ENCODE measurements at places on chromosomes 5 and 9. TPM values are rescaled to one million over a fixed set of nuclear protein-coding genes. Genes with fewer than 3 reads are reported as not detected.

The TOR4A gene
- 6.3 TPM for polyA plus RNA-seq

DNA sequence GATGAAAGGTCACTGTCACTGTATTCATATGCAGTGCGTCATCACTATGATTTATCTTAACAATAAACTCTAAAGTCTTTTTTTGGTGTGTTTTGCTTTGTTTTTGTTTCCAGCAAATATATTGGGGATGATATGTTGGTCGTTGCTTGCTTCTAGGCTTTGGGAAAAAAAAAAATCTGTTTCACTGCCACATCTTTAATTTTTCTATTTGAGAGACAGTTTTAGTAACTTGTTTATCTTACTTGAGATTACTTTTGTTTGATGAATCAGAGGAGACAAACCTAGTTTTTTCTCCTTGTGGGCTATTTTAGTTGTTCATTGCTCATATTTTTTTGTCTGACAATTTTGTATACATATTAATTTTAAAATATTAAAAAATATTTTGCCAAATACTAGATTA lies 19.4 kb downstream of the CWC27 start:
- no peak for DNase-seq

- DNase-seq: no peak
These were observed 19.4 kb upstream of the KCNIP1 start for GRCh38 chr5:170484459-170484831.

DNA sequence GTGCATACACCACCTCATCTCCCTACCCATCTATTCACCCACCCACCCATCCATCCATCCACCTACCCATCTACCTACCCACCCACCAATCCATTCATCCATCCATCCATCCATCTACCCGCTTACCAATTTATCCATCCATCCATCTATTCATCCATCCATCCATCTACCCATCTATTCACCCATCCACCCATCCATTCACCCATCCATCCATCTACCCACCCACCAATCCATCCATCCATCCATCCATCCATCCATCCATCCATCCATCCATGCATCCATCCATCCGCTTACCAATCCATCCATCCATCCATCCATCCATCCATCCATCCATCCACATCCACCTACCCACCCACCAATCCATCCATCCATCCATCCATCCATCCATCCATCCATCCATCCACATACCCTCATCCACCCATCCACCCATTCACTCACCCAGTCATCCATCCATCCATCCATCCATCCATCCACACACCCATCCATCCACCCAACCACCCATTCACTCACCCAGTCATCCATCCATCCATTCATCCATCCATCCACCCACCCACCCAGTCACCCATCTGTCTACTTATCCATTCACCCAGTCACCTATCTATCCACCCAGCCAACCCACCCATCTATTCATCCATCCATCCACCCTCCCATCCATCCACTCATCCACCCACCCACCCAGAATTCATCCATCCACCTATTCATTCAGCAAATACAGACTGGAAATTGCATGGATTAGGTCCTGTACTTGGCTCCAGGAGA lies 125.6 kb downstream of the RXRA start:
- DNase-seq: no peak

The PCDHGA11 gene
- 5.4 TPM for polyA plus RNA-seq

DNA sequence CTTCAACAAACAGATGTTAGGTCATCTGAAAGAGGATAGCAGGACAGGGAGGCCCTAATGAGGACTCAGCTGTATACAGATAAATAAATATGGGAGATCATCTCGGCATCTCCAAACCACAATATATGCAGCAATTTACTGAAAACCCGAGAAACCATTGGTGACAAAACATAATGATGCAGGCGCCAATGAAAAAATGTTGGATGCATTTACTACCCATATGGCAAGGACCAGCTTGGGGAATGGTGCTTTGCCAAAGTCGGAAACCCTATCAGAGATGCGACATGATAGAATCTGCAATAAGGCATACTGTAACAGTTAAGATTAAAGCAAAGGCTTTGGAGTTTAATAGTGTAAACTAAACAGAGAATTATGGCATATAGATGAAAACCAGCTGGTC lies 92.0 kb downstream of the SNCAIP start:
- no peak for DNase-seq

The GLRA1 gene
- not detected for polyA plus RNA-seq

DNA sequence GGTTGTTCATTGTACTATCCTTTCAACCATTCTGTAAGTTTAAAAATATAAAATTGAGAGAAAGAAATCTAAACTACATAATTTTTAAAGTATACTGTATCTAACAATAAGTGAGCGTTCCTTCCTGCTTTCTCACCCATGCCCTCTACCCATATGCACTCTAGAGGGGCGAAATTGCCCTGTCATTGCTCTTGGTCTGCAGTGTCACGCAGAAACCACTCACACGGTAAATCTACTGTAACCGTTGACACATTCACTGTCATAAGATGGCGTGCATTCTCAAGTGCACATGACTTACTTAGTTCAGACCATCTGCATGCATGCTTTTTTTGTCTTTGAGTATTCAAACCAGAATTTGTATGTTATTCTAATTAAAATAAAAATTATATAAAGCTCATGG lies 55.7 kb upstream of the NIPBL start:
- no peak for DNase-seq

The ANKRD20A1 gene
- polyA plus RNA-seq: 5.7 TPM

DNA sequence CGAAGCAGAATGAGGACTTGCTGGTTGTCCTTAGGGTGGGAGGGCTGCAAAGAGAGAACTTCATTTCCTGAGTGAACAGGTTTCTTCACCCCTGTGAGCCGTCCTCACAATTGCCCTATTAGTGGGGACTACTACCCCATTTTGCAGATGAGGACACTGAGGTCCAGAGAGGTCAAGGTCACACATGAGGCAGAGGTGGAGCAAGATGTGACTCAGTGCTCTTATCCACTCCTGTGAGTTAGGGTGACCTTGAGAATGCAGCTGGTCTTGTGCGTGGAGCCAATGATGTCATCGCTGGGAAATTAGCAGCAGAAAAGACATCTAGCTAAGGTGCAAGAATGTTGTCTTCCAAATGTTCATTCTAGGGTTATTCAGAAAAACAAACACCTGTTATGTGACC lies 26.9 kb downstream of the GPRIN1 start:
- DNase-seq: no peak

GRCh38 chr9:137417161-137418021 lies 5.6 kb downstream of the EXD3 start:
- no peak for DNase-seq

The OLFML2A gene
- 18.3 TPM for polyA plus RNA-seq

The ATP6V1G1 gene
- polyA plus RNA-seq: 233 TPM

- DNase-seq: no peak
These were observed 21.7 kb downstream of the IL33 start for GRCh38 chr9:6237267-6237666.

The EIF4EBP3 gene
- 6.9 TPM for polyA plus RNA-seq

DNA sequence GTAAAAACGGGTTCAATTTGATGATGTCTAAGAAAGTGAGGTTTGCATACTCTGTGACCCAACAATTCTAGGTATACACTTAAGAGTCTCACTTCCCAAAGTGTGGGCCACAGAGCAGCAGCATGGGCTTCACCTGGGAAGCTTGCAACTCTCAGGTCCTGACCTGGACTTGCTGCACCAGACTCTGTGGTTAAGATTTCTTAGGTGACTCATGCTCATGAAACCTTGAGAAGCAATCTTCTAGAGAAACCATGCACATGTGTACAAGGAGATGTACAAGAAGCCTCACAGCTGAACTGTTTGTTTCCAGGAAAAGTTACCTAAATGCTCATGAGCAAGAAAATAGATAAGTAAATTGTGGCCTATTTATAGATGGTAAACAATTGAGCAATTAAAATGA lies 30.0 kb downstream of the DNAJC21 start:
- no peak for DNase-seq

DNA sequence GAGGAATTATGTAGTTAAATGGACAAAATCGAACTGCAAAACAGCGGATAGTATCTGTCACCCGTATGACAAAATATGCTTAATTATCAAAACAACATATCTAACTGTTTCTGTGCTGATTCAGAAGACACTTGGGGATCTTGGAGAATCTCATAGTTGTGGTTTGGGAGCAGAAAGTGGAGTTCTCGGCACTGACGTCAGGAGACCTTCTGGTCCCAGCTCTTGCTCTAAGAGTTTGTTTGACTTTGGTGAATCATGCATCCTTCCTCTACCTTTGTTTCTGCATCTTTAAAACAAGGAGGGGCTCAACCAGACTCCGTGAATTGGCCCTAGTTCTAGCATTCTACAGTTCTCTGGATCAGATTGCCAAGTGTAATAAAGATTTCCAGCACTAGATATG lies 37.0 kb upstream of the TAF1L start:
- DNase-seq: no peak

The RGP1 gene
- 28.8 TPM for polyA plus RNA-seq

The RNF183 gene
- 4.6 TPM for polyA plus RNA-seq

The SPAG8 gene
- 4.8 TPM for polyA plus RNA-seq

DNA sequence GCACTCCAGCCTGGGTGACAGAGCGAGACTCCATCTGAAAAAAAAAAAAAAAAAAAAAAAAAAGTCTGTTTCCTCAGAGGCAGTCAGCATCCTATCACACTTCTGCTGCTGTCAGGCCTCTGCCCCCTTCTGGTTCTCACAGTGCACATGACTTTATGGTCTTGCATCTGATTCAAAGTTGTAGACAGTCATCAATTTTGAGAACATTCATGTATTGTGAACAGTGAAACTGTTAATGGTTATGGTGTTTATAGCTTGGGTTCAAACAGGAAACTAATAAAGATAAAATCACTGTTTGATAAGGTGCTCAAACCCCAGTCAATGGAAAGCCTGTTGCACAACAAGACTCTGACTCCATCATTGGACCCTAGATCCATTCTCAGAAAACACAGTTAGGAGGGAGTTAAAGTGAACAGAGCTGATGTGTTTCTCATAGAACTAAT lies 61.4 kb downstream of the FOXD1 start:
- no peak for DNase-seq

DNA sequence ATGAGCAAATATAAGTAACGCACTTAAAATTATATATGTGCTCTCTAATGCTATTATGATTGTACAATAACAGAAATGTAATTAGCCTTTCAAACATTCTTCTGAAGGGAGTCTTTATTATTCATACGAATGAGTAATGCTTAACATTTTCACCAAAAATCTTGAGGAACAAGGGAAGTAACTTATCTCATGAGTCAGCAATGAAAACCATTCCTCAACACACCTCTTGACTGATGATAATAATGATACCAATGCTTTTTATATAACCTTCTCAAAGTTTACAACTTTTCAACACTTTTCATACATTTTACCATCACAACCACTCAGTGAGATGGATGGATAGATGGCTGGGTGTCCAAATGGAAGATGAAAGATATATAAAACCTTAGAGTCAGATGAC lies 369.3 kb downstream of the BNC2 start:
- DNase-seq: no peak

DNA sequence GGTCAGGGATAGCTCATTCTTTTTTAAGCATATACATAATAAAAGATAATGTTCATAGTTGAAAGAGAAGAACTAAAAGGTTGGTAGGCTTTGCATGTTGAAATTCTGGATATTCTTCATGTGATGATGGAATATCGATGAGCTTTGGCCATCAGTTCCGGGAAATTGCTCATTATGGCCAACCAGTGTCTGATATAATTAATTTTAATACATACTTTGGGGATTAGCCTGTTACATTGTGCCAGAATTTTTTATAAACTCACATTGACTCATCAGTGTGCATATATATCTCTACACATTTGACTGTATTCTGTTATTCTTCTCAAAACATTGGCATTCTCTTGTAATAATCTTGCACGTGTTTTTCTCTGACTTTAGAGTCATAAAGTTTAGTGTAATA lies 84.3 kb downstream of the NNT start:
- DNase-seq: no peak

The ACOT12 gene
- polyA plus RNA-seq: 0.90 TPM

The SVEP1 gene
- polyA plus RNA-seq: 6.8 TPM

The GARNL3 gene
- polyA plus RNA-seq: 13.9 TPM

Data from renal cortex interstitium (tissue), 15 donors.